ENCODE measurements at places on chromosomes 7 and 10. TPM values are rescaled to one million over a fixed set of nuclear protein-coding genes. Genes with fewer than 3 reads are reported as not detected.

Gene NKX1-2
- total RNA-seq, result not detected

Gene PRKG1
- 0.06 TPM for total RNA-seq

Gene HGF
- not detected for total RNA-seq

Gene HELLS
- total RNA-seq, result 16.3 TPM

Gene HTR5A
- not detected for total RNA-seq

Gene PRPS1L1
- total RNA-seq, result not detected

Gene ASAH2
- 2.6 TPM for total RNA-seq

DNA sequence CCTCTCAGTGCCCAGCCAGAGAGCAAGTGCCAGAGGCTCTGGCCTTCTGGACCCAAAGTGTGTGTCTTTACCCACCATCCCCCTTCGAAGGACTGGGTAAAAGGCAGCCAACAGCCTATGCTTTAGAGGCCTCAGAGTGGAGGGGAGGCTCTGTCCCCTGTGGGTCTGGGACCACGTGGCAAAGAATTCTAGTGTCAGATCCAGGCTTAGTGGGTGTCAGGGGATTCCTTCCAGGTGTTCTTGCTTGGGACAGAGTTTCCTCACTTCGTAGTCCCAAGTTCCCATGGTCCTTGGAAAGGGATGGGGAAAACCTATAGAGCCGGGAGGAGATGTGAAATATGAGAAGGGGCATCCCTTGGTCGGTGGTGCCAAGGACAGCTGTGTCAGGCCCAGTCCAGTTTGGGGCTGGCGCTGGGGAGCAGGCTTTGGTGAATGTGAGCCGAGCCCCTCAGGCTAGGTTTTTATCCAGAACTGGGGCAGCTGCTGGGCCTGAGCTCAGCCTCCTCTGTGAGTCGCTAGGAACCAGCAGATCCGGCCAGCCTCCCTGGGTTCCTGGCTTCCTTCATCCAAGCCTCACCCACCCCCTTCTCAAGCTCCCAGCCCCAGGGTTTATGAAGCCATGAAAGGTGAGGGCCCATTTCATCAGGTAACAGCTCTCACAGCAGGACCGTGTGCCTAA lies 71.2 kb downstream of the C10orf105 start:
- H3K27me3 ChIP-seq, result no peaks in the 10 kb centered on the region
- H3K36me3 ChIP-seq, result no peaks in the 10 kb centered on the region
- H3K4me1 ChIP-seq, result no peaks in the 10 kb centered on the region
- H3K4me3 ChIP-seq, result no peak overlapping the region
- H3K27ac ChIP-seq, result no peak overlapping the region

DNA sequence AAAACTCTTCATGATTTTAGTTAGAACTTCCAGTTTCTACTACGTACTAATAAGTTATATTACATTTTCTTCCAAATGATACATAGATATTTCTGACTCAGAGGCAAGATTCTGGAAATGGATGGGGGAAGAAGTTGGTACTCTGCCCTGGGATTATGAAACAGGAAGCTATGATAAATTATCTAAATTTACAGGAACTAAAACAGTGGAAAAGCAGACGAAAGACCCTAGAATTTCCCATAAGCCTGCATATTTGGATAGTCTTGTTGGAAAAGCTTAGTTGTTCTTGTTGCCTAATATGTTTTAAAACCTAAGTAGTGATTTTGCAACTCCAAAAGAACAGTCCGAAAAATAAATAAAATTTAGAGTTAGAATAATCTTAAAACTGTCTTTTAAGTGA lies 21.8 kb downstream of the CFAP69 start:
- no peak overlapping the region for H3K27ac ChIP-seq
- H3K4me1 ChIP-seq, result no peaks in the 10 kb centered on the region
- H3K36me3 ChIP-seq, result no peaks in the 10 kb centered on the region
- no peak overlapping the region for H3K4me3 ChIP-seq
- peaks cover 8% of the 10 kb centered on the region for H3K27me3 ChIP-seq

DNA sequence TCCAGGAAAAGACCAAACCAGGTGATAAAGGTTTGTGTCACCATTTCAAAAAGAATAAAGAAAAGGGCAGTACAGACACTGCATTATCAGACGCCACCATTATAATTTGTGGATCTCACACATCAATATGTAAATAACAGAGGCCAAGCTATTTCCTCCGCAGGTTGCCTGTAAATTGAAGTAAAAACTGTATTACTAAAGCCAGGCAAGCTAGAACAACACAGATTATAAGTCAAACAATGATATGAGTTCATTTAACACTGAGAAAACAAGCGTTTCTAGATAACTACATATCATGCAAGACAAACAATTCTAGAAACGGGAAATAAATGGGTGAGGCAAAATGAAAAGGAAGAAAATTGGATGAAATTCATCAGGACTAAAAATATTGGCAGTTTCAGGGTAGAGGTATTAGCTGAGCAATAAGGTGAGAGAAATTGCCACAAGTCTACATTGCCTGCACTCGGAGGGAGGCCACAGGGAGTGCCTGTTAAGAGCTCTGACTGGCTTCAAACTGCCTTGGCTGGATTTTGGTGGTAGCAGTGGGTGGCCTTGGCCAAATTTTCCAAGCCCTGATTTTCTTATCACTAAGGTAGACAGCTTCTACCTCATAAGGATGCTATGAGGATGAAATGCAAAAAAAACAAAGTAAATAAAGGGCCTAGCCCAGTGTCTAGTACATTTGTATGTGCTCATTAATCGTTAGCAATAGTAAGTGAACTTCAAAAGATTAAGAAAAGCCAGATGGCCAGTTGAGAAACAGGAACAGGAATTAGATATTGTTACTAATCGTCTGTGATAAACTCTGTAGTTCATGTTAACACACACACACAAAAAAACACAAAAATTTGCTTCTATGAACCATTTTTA lies 240.0 kb upstream of the NFE2L3 start:
- H3K4me1 ChIP-seq, result no peaks in the 10 kb centered on the region
- no peak for DNase-seq
- no peaks in the 10 kb centered on the region for H3K27me3 ChIP-seq
- no peak overlapping the region for H3K4me3 ChIP-seq
- no peak overlapping the region for H3K27ac ChIP-seq

DNA sequence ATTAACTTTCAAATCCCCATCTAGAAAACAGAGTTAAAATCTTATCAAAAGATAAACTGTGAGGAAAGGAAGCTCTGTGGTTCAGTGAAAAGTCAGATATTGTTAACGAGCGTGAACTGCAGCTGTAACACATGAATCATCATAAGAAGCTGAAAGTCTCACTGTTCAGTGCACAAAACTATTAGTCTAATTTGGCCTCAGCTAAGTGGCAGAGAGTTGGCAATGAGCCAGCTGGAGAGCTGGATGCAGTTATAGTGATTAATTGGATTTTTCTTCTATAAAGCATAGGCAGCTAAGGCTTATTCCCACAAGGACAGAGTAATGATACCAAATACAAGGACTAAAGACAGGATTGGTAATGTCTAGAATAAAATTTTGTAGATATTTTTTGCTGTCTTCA lies 101.1 kb upstream of the ABCB5 start:
- H3K4me3 ChIP-seq, result no peak overlapping the region
- no peaks in the 10 kb centered on the region for H3K27me3 ChIP-seq
- DNase-seq, result no peak
- no peaks in the 10 kb centered on the region for H3K36me3 ChIP-seq
- no peaks in the 10 kb centered on the region for H3K4me1 ChIP-seq
